ENCODE measurements at places on chromosomes 5 and 9.
A peak's percentile ranks its signal among the peaks of the same experiment; 100 is the strongest.

DNA sequence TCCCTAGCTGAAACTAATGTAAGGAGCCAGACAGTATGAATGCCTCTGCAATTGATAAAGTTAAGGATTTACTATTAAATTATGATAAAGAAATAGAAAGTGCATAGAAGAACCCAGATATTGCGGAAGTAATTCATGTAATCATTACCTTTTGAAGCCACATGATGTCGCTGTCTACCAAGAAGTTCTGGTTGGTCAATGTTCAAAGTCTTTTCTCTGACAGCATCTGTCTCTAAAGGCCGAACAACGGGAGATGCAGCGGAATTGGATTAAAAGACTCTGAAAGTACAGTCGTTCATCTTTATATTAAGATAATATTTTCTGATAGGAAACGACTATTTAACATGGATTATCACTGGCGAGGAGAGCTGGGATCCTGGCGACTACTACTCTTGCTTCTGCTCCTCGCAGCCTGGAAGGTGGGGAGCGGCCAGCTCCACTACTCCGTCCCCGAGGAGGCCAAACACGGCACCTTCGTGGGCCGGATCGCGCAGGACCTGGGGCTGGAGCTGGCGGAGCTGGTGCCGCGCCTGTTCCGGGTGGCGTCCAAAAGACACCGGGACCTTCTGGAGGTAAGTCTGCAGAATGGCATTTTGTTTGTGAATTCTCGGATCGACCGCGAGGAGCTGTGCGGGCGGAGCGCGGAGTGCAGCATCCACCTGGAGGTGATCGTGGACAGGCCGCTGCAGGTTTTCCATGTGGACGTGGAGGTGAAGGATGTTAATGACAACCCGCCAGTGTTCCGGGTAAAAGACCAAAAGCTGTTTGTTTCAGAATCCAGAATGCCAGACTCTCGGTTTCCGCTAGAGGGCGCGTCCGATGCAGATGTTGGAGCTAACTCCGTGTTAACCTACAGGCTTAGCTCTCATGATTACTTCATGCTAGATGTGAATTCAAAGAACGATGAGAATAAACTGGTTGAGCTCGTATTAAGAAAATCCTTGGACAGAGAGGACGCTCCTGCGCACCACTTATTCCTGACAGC lies at the start of gene PCDHA8:
Gene PCDHA8, plus strand, starts transcription at position 210 of the 985 bp plus-strand sequence. Its CDS starts 135 bp downstream, at position 345.
- no peak for DNase-seq

GRCh38 chr9:128276008-128276573 lies at the start of gene SWI5:
Gene SWI5, plus strand, starts transcription at chr9:128276276.
- DNase-seq = peak; percentile 100

DNA sequence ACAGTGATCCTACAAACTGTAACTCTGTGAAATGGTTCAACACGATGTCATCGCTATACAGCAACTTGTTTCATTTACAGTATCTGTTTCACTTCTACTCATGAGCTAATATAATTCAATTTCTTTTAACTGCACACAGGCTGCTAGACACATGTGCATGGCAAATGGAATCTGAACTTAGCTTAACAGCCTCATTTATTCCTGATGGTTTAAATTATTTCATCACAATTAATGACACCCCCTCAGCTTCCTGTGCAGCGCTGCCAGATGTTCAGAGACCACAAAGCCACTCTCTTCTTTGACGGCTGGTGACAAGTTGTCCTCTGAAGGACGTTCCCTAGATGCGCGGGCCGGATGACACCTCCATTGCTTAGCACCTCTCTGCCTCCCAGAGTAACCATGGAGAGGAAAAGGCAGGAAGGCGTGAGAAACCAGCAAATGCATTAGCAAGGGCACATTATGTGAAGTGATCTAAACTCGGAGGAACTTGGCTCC lies 191.1 kb downstream of the BNC2 start:
- no peak for DNase-seq

- no peak for DNase-seq
Observed at GRCh38 chr5:380701-381309, 59.3 kb downstream of the AHRR start.

- no peak for DNase-seq
Observed at GRCh38 chr5:6576861-6577501, 55.9 kb downstream of the NSUN2 start.

- DNase-seq = no peak
Observed at GRCh38 chr5:83467371-83468035, 4.0 kb upstream of the VCAN start.

- DNase-seq = no peak
Observed at GRCh38 chr5:123000731-123001130, 35.8 kb downstream of the PPIC start.

DNA sequence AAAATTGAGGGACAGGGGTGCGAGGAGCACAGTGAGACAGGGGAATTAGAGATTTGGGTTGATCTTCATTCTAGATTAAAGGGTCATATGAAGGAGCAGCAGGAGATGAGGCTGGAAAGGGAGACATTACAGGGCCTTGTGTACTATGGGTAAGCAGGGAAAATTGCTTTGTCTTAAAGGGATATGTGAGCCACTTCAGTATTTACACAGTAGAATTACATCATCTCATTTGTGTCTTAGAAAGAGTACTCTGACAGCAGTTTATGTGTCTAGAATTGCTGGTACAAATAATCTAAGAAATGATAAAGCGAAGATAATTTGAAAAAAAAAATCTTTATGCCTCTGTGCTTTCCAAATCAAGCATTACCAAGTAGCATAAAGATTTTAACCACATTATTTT lies 287.0 kb upstream of the ARRDC3 start:
- no peak for DNase-seq
